Inflammatory macrophage treated with lipopolysaccharide for 4 hours (primary cell): ENCODE measurements at places on chromosomes 11 and 22.

DNA sequence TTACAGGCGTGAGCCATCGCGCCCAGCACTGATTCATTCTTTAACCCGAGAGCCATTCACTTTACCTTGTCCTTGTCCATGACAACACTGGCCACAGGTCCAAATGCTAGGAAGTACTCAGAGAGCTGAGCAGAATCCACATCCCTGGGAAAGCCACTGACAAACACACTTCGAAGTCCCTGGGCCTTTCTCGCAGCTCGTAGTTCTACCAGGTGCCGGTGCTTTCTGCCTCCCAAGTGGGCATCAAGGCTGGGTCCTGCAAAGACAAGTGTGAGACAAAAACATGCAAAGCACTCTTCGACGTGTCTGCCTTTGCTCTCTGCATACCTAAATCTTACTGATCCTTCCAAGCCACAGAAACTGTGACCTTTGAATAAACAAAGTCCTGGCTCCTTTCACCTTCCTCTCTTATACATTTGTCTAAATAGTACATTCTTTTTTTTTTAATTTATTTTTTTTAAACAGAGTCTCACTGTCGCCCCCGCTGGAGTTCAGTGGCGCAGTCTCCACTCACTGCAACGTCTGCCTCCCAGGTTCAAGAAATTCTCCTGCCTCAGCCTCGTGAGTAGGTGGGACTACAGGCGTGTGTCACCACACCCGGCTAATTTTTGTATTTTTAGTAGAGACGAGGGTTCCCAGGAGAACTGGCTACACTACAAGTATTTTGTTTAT, 2.2 kb downstream of the TUT1 start:
- DNase-seq: no peak

GRCh38 chr22:43014316-43014868, 557 bp downstream of the PACSIN2 start:
- peak; percentile 25 for DNase-seq

DNA sequence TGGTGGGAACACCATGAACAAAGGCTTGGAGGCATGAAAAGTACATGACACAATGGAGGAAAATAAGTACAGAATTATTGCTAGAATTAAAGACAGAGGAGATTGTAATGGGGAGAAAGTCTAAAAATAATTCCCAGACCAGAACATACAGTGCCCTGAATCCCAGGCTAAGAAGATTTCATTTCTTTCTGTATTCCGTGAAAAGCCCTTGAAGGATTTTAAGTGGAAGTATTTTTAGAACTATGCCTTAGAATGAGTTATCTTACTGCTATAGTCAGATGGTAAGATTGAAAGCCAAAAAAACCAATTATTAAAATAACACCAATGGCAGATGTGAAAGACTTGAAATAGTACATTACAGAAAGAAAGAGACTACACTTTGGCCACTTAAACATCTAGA, 36.1 kb upstream of the SLC5A12 start:
- DNase-seq: no peak

DNA sequence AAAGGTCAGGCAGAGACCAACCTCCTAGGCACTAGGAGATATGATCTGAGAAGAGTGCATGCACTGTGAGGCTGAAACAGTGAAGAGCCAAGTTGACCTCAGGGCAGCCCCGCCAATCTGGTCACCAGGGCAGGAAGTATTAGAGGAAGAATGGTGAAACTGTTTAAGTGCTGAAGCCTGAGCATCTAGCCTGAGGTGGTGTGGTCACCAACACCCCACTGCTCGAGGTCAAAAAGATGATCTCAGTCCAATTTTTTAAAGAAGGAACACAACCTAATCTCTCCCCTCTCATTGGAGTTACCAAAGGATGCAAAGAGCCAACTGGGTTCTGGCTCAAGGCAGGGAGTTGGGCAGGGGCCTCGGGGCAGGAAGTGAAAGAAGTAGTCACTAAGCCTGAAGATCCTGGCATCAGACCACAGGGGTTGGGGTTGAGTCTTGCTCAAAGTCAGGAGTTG, 4.0 kb downstream of the APBB1 start:
- DNase-seq: peak; percentile 82

DNA sequence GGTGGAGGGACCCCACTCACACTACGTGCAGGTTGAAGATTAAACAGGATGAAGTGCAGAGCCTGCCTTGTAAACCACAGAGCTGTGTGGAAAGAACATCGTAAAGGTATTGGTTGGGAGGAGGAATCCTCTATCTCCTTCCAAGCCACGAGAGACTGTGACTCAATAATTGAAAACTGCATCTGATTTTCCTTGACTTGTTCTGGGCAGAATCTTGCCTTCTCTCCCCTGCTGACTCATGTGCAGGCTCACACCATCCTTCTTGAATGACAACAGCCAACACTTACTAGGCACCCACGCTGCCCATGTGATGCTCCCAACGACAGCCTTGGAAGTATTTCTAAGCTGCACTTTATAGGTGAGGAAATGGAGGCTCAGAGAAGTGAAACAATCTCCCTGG, 563.0 kb downstream of the MIAT start:
- no peak for DNase-seq

DNA sequence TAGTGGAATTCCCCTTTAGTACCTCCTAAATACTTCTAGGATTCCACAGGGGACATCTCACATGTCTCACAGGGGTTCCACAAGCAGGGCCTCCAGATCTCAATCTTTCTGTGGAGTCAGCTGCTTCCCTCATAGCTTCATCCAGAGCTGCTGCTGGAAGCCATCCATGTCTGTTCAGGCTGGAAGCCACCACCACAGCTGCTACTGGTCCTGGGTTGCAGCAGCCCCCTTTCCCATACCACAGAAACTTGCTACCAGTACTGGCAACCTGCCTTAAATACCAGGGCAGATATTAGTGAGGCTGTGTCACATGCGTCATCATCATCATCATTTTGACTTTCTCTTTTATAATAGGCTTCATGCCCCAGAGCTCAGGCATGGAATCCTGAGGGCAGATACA, 242.7 kb upstream of the NCAM1 start:
- DNase-seq: no peak

- DNase-seq: no peak
Measured at GRCh38 chr11:134120921-134121526, 52.2 kb downstream of the JAM3 start.

GRCh38 chr11:63635762-63636465, 21.7 kb upstream of the PLAAT3 start:
- peak; percentile 61 for DNase-seq

DNA sequence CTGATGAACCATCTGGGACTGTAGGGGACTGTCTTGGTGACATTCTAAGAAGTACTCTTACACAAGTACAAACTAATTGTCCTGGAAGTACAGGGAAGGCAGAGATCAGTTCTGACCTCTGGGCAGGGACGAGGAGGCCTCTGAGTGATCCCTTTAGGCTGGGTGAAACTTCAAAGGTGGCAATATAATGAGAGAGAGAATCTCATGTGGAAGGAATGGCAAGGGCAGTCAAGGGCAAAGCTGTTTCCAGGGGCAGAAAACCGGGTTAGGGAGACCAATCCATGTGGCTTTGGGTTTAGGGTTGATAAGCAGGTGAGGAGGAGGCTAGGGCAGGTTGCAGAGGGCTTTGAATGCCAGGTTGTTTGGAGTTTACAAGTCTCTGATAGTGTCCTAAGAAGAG, 21.3 kb upstream of the MYH9 start:
- DNase-seq: no peak

DNA sequence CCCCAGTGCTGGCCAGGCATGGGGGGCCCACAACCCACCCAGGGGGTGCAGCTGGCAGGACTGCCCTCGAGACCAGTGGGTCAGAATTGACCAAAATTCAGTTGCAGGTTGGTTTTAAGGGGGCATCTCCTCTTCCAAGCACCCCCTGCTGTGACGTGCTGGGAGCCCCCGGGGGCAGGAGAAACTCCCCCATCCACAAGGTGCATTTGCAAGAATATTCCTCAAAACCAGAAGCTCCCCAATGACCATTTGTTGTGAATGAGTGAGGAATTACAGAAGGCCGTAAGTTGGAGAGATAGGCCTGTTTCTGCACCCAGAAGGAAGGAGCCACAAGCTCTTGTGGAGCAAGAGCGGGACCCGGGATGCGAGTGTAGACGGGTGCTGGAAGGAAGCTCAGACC, 414.5 kb downstream of the BRD1 start:
- no peak for DNase-seq

- no peak for DNase-seq
Measured at GRCh38 chr11:120220747-120221037, 9.9 kb downstream of the OAF start.

DNA sequence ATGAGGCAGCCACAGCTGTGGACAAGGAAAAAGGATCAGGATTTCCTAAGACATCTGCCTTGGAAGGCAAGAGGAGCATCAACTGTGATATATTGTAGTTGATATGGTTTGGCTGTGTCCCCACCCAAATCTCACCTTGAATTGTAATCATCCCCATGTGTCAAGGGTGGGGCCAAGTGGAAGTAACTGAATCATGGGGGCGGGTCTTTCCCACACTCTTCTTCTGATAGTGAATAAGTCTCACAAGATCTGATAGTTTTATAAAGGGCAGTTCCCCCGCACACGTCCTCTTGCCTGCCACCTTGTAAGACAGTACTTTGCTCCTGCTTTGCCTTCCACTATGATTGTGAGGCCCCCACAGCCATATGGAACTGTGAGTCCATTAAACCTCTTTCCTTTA, 10.2 kb downstream of the RIC8A start:
- DNase-seq: no peak

DNA sequence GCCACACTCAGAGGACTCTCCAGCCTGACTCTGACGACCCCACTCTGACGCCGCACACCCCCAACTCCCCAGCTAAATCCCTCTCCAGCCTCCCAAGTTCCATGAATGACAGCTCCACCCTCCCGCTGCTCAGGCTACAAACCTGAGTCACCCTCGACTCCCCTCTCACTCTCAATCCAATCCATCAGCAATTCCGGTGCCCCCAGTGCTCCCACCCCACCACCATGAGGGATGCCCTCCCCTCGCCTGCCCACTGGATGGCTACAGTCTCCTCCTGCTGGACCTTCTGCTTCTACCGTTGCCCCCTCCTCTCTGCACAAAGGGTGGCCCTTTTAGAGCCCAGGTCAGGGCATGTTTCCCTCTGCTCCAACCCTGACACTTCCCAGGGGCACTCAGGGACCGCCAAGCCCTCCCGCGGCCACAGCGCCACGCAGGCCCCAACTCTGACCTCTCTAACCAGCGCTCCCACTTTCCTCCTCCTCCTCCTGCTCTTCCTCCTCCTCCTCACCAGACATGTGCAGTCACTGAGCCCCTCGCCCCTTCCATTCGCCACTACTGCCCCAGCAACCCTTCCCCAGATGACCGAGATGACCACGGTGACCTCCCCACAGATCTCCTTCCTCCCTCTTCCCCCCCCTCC, 69.5 kb upstream of the NUP50 start:
- no peak for DNase-seq

- DNase-seq: peak; percentile 31
Measured at GRCh38 chr11:46601129-46601528, 7.3 kb upstream of the AMBRA1 start.

DNA sequence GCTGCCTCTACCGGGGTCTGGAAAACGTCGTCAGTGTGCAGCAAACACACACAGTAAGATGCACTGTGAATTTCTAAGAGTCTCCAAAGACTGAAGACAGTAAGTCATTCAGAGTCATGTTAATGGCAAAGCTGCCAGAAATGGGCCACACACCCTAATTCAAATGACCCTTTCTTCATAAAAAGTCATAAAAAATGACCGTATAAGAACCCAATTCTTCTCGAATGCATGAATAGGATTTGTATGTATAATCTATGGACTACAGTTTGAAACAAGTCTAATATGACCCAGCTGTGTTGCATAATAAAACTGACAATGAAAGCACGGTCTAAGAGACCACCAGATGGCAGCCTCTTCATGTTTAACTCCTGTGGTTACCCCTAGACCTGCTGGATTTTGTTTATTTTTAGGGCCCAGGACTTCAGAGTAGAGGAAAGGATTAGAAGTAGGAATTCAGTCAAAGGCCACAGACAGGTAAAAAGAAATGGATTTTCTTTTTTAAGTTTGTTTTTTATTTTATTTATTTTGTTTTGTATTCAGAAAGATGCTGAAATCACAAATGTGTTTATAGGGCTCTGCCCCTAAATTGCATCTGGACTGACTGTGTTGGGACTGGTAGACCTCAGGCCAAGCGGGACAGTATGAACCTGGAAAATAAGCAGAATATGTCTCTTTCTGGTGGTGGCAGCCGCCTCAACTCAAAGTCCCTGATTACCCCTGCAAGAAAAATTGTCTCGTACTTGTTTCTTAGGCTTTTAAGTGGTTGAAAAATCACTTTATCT, 32.1 kb upstream of the SLC5A12 start:
- DNase-seq: peak; percentile 28

GRCh38 chr11:69691463-69691862, 12.4 kb downstream of the FGF19 start:
- no peak for DNase-seq

GRCh38 chr22:29626497-29627195, 23.2 kb downstream of the NF2 start:
- peak; percentile 22 for DNase-seq

DNA sequence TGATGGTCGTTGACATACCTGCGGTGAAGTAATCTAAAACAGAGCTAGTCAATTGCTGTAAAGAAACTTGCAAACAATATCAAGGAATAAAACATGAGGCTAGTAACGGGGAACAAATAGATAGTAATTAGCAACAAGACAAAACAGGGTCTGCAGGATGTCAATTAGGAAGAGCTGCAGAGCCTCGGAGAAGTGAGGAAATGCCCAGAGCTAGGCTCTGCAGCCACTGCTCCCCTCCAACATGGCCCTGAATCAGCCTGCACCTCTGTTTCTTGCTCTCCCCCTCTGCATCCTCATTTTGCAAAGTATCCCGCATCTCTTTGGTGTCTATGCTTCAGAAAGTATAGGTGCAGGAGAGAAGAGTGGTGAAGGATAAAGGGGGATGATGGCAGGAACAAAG, 507.4 kb upstream of the FAT3 start:
- DNase-seq: no peak

DNA sequence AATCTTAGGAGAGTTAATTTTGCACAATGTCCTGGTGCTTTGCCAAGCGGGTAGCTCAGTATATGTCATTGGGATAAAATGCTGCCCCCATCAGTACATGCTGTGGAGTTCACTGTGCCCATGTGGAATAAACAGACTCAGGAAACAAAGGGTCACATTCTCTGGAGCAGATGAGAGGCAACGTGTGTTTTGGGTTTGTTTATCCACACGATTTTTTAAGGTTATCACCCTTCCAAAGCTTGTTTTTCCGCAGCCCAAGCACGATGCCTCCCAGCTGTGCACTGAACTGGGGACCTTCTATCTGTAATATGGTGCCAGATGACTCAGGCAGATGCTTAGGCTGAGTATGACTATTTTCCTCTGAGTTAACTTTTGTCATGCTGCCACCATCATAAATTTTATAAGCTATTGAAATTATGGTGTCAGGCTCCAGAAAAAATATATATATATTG, 6.5 kb downstream of the OR4D6 start:
- no peak for DNase-seq

GRCh38 chr22:28283068-28283654, 364.1 kb upstream of the PITPNB start:
- no peak for DNase-seq

GRCh38 chr11:33942954-33943353, 51.1 kb upstream of the LMO2 start:
- peak; percentile 97 for DNase-seq

GRCh38 chr11:97638641-97639224, 1248.9 kb downstream of the JRKL start:
- DNase-seq: no peak
